NCI-H2107 (cell line): ENCODE measurements at places on chromosomes 5 and 9.

DNA sequence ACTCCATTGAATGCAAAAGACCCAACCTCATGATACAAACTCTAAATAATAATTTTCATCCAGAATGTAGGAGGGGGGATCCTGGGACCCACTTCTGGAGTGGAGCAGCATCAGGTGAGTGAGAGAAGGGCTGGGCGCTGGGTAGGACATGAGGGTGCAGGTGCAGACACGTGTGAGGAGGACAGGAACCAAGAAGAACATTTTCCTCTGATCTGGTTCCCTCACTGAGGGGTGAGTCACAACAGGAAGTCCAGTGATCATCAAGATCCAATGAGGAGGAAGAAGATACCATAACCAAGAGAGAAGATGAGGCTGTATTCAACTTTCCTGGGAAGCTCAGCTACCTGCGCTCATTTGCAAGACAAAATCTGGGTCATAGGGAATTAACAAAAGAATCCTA is 57.4 kb downstream of the SFXN1 start:
- DNase-seq = no peak

GRCh38 chr5:1908931-1909330 is 26.2 kb upstream of the IRX4 start:
- DNase-seq = no peak

DNA sequence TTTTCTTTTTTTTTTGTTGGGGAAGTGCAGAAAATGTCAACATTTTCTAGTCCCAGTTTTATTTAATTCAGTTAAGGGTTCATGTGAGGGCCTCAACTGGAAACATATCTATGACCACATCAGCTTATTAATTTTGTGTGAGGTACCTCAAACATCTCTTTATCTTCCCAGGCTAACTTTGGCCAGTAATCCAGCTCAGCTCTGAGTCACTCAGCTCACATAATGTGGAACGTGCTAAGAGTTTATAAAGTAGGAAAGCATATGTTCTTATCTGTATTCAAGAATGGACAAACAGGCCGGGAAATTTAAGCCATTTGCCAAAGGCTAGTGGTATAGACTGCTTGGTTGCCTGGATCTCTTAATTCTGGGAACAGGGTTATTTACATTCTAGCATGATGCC is 118.4 kb downstream of the INSYN2B start:
- no peak for DNase-seq

DNA sequence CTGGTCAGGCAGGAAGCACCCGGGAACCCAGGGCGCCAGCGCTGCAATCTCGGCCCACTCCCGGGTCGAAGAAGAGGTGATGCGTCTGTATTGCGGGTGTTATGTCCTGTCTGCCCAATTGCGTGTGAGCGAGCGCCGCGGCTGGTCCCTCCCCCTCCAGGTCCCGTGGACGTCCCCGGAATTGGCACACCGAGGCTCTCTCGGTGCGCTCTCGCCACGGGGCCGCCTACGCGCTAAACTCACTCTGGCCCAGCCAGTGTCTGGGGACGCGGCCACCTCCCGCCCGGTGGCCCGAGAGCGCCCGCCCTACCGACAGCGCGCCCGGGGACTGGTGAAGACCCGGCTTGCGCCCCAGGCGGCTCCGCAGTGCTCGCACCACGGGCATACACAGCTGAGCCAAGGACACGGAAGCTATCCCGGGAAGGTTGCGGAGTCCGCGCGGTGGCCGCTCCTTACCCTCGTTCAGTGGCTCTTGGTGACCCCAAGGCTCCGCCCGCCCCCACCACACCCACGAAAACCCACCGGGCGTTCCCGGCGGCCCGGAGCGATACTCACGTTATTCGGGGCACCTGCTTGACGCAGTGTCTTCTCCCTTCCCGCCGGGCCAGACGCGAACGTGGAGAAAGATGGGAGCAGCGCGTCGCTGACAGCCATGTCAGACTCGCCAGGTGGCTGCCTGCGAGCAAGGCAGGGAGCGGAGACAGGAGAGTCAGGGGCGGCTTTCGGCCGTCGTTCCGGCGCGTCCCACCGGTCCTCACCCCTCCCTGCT is 1.0 kb downstream of the KLF4 start:
- no peak for DNase-seq

DNA sequence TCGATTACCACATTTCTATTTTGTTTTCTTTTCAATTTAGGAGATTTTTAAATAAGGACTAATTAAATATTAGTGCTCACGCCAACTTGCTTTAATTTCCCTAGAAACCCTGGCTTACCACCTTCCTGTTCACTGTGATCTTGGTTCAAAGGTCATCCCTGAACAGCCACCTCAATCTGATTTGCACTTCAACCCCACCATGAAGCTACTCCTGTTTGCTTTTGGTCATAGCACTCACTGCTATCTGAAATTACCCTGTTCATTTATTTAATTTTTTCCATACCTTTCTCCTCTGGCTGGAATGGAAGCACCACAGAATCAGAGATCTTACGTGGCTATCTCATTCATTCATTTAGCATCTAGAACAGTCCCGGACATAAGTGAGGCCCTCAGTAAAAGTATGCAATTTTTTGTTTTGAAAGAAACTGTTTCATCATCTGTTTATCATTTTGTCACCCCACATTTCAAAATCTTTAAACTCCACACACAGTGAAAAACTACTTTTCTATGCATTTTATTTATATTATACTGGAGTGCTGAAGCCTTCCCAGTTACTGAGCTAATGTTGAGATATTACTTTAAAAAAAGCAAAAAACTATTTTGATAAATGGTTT is 17.2 kb upstream of the ADAMTSL1 start:
- DNase-seq = no peak

- DNase-seq = no peak
These were observed 82.9 kb upstream of the RUFY1 start for GRCh38 chr5:179467441-179467840.

DNA sequence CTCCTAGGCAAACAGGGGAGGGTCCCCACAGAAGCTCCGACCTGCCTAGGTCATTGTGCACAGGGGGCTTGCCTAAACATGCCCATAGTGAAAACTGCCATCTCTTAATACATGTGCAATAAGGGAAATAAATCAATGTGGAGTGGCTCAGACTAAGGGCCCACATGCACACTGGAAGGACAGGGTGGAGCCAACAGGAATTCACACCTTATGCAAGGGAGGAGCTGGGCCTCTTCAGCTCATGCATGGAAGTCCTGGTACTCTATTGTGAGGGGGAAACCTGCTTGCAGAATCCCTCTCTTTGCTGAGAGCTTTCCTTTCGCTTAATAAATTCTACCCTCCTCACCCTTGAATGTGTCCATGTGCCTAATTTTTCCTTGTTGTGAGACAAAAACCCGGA is 815.8 kb downstream of the EFNA5 start:
- no peak for DNase-seq
